ENCODE measurements at places on chromosomes 2 and 18.

GRCh38 chr2:137764646-137765045 is 199.6 kb upstream of the HNMT start:
- DNase-seq, result no peak

GRCh38 chr2:213678437-213679218 is 394.4 kb downstream of the SPAG16 start:
- DNase-seq, result no peak

DNA sequence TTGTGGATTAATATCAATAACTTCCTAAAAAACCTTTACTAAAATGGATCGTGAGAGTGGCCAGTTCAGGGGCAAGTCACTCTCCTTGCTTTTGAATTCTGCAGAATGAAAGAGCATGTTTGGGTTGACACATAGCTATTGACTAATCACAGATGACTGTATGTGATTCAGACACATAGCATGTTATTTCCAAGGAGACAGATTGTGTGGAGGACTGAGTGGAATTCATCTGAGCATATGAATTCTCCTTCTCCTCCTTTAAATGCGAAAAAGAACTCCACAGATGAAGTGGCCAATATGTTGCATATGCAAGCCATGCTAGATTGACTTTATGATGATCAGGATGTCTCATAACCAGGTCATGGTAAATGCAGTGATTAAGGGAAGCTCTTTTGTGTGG is 249.4 kb upstream of the FAM98A start:
- DNase-seq, result no peak

DNA sequence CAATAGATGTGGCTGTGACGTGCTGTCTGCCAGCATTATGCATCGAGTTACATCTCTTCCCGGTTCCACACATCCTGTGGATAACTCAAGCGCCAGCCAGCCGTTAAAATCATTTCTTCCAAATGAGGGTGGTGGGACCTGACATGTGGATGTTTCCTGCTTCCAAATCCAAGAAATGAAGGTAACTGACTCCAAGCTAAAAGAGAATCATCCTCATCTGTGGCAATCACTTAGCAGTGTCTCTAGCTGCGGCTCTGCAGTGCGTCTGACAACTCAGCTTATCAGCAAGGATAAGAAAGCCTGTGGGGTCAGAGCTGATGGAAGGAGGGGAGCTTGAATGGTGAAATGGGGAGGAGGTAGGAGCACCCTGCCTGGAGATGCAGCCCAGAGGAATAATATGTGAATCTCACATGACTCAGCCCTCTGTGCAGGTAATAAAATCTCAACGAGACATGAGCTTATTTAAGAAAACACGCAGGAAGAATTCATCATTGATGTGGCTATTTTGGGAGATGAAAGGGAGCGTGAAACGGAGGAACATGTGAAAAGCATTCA is 382.2 kb upstream of the TRIB2 start:
- DNase-seq, result no peak

GRCh38 chr2:60515721-60516226 is 37.7 kb downstream of the BCL11A start:
- DNase-seq, result peak; percentile 13

DNA sequence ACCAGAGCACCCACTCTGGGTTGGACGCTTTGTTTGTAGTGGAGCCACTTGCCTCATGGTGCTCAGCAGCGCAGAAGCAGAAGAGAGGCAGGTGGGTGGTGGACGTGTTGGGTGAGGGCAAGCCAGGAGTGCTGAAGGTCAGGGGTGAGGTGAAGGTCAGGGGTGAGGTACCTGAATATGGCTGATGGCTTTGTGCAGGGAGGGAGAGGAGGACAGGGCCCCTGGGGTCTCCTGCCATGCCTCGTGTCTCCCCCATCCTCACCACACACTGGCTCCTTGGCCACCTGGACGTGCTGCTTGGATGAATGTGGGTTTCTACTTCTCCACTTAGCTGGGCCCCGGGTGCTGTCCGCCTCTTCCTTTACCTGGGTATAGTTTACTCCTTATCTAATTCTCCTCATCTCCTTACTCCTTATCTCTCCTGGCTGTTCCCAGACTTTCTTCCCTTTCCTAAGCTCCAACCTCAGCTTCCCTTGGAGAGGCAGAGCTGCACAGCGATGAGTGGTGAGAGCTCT is 68.1 kb downstream of the DYSF start:
- no peak for DNase-seq

GRCh38 chr2:120465989-120466703 is 120.2 kb downstream of the INHBB start:
- no peak for DNase-seq

GRCh38 chr18:13086906-13087305 is 95.7 kb downstream of the CEP192 start:
- no peak for DNase-seq

DNA sequence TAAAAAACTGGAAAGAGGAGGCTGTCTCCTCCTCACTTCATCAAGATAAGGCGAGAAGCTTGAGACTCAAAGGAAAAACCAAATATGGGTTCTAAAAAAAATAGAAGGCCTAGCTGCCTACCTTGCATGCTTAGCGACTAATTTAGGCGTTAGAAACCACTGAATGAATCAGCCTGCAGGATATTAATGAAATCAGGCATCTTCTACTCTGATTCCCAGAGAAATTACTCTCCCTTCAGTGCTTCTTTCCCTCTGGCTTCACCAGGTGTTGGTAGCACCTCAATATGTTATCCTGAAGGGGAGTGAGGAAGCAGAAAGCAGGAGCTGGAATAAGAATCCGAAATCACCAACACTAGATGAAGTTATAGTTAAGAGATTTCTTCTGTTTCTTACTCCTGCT is 749.8 kb upstream of the NRXN1 start:
- no peak for DNase-seq

- DNase-seq, result no peak
Measured at GRCh38 chr2:133377021-133377481, 191.2 kb downstream of the NCKAP5 start.

GRCh38 chr2:101121174-101121573 is 30.0 kb downstream of the TBC1D8 start:
- no peak for DNase-seq

- no peak for DNase-seq
Measured at GRCh38 chr2:219628986-219629901, 1.8 kb downstream of the SLC4A3 start.

GRCh38 chr2:148430101-148430500 is 214.4 kb upstream of the EPC2 start:
- DNase-seq, result no peak

GRCh38 chr18:35756506-35757117 is 175.1 kb downstream of the GALNT1 start:
- peak; percentile 70 for DNase-seq

GRCh38 chr2:136086253-136087016 is 31.5 kb downstream of the CXCR4 start:
- no peak for DNase-seq

DNA sequence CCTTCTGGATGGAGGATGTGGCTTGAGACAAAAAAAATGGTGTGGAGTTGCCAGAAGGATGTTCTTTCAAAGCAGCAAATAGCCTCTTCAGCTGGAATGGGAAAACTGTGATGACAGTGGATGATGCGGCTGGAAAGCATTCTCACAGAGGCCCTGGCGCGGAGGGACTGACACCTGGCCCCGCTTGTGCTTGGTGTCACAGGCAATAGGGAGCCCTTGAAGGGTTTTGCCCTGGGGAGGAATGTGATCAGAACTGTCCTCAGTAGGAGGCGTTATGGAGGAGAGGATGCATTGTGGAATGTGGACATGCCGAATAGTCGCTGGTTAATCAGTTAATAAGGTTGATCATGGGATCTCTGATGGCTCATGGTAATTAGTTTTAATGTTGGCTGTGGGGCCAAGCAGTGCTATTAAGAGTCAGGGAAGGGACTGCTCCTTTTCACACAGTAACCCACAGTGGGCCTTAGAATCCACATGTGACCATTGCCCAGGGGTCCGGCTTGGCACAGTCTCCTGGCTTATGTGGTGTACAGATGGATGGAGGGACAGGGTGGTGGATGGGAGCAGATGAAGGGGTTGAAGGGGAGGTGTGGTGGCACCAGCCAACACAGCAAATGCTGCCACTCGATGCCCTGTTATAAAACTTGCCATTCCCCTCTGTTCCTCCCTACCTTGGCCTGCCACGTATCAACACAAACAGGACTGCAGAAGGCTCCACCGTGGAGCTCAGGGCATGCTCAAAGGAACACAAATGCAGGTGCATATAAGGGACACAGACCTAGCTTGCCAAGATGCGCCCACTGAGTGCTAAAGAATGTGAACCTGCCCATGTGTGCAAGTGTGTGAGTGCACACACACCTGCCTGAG is 71.7 kb downstream of the CIB4 start:
- no peak for DNase-seq

DNA sequence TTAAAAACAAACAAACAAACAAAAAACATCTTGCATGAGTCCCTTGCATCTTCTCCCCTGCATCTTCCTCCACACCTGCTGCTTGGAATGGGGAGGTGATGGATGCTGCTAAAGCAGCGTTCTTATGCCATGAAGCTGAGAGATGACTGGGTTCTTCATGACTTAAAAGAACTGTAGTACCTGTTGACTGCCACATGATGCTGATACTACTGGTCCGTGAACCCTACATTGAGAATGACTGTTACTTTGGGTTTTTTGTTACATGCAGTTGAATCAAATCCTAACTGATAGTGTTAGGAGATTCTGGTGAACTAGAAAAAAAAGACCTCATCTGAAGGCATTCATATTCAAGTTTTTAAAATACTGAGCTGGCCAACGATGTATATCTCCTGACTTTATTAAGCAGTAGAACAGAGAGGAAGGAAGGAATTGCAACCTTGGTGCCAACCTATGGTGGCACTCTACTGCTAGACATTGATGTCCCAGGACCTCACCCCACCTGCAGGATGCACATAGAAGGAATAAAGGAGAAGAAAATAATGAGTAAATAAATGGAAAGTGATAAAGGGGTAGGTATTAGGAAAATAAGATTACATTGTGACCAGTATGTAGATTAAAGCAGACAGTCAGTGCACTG is 63.2 kb upstream of the SPAG16 start:
- no peak for DNase-seq

DNA sequence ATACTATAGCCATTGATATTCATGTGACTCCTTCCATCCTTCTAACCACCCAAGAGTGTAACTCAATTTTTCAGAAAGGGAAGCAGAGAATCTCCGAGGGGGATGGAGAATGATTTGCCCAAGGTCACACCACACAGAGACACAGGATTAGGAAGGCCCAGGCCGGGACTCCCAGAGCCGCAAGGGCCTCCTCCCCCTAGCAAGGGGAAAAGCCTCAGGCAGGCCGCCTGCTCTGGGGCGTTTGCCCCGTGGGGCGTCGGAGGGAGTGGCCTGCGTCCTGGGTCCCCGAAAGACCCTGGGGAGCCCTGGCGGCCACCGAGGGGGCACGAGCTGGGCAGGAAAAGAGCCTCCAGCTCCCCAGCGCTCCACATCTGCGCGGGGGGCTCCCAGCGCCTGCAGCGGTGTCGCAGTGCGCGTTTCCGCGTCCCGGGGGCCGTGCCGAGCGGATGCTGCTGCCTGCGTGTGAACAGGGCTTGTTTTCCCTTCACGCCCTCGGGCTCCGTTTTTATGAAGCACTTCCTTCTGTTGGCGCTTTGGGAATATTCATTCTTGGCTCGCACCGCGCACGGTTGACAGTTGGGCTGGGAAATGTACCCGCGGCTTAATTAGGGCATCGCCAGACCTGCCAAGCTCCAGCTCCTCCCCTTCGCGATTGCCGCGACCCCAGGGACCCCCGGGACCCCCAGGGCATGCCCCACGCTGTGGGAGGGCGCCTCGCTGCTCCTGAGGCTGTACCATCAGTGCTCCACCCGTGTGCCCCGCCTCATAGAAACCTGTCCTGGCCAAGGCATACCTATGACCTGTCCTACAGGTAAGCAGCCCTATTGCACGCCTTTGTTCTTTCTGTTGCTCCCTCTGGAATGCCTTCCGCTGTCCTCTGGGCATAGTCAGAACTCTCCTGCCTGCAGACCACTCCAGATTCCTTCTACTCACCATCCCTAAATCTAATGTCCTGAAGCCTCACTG is 158.9 kb upstream of the GLI2 start:
- DNase-seq, result no peak

DNA sequence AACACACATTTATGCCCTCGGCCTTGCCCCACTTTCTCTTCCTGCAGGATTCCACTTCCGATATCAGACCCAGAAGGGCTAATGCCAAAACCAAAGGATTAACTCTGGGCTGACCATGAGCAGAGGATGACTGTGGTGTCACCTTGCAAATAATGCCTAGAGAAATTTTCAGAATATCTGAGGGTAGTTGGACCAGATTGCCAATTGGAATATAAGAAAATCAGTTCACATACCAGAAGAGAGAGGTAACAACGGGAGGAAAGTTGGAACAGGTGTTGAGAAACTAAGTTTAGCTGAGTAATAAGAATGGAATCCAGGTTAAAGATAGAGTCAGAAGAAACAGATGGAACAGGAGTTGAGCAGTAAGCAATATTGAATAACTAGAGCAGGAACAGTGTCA is 232.7 kb upstream of the UBE2E3 start:
- no peak for DNase-seq

- DNase-seq, result no peak
Measured at GRCh38 chr2:217988840-217989204, 14.0 kb downstream of the TNS1 start.

GRCh38 chr18:43414006-43414405 is 136.7 kb upstream of the SYT4 start:
- no peak for DNase-seq

DNA sequence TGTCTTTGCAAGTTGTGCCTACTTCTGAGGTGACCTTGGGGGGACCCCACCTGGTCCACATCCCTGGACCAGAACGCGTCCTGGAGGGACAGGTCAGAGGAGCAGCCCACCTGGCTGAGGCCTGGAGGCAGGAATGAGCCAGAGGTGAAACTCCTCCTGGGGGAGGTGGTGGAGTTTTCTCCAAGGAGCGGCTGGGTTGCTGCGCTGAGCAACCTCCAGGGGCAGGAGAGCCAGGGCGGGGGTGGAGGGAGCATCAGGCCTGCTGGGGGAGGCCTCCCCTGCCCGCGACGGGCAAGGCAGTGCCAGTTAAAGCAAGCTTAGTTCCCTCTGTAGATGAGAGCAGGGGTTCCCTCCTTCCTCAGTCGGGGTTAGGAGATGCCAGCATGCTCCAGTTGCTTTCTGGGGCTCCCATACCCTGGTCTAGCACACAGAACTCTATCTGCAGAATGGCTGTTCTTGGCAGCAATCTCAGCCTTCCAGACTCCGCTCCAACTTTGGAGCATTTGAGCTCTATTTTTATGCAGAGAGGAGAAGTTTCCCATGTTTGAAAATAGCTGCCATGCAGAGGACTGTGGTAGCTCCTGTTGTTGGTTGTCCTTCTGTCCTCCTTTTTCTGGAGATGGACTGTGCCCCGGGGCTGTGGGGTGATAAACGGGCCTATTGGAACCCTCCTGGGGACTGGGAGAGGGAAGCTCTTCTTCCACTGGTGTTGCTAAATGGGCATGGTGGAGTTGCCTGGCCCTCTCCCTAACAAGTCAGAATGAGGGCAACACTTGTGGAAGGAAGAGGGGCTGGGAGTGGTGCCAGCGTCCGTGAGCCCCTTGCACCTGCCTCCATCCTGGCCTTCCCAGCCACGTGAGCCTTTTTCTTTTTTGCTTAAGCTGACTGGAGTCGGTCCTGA is 39.1 kb downstream of the B3GNT2 start:
- DNase-seq, result no peak

DNA sequence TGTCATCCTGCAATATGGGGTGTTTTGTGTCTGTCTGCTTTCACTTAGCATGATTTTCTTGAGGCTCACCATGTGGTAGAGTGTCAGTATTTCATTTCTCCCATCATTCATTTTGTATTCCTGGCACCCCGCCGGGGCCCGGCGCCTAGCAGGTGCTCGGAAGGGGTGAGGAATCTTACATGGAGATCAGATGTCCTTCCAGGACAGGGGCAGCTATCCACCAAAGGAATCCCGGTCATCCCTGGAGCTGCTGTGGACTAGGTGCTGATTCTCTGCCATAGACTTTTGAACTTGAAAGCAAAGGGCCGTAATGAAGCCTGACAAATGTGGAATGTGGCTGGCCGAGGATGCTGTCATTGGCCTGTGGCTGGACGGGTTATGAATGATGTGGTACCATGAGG is 2.4 kb downstream of the PRELID3A start:
- no peak for DNase-seq

All from CD4-positive, alpha-beta T cell treated with Interleukin-2 at 100 ng/mL for 4 hours (primary cell).